ENCODE measurements at places on chromosomes 1 and 21. TPM values are rescaled to one million over a fixed set of nuclear protein-coding genes. Genes with fewer than 3 reads are reported as not detected.

The PCP4 gene
- total RNA-seq = 3.6 TPM

The AQP10 gene
- 0.83 TPM for total RNA-seq

The LCE2C gene
- not detected for total RNA-seq

The LCE1D gene
- not detected for total RNA-seq

The RGL1 gene
- total RNA-seq = 12.6 TPM

The CHIA gene
- total RNA-seq = not detected

The CLCA4 gene
- not detected for total RNA-seq

The CLIC6 gene
- 4.7 TPM for total RNA-seq

The PROX1 gene
- total RNA-seq = 132 TPM

The MSH4 gene
- 0.14 TPM for total RNA-seq

The SLC22A15 gene
- 9.3 TPM for total RNA-seq

The MPZ gene
- 1.0 TPM for total RNA-seq

The SSR2 gene
- total RNA-seq = 76.1 TPM

The MLLT11 gene
- 33.9 TPM for total RNA-seq

The FTCD gene
- 0.38 TPM for total RNA-seq

The OR10J1 gene
- total RNA-seq = not detected

The RIIAD1 gene
- 3.7 TPM for total RNA-seq

The SPATA1 gene
- total RNA-seq = 2.9 TPM

The COL8A2 gene
- 1.5 TPM for total RNA-seq

The FAM78B gene
- 2.4 TPM for total RNA-seq

The PSRC1 gene
- total RNA-seq = 0.55 TPM

The TRIM67 gene
- 0.05 TPM for total RNA-seq

The SMCP gene
- not detected for total RNA-seq

The TMPRSS2 gene
- not detected for total RNA-seq

The BRDT gene
- not detected for total RNA-seq

The OPRD1 gene
- not detected for total RNA-seq

The LAMC2 gene
- total RNA-seq = 2.7 TPM

The SZT2 gene
- total RNA-seq = 22.2 TPM

The TNFRSF4 gene
- 5.2 TPM for total RNA-seq

The KIF17 gene
- 2.7 TPM for total RNA-seq

The PLA2G2D gene
- total RNA-seq = not detected

The SLC44A5 gene
- total RNA-seq = 2.6 TPM

The PRKAA2 gene
- total RNA-seq = 145 TPM

The CA14 gene
- total RNA-seq = 5.3 TPM

The PAQR6 gene
- 0.75 TPM for total RNA-seq

The HENMT1 gene
- total RNA-seq = 0.36 TPM

The AZIN2 gene
- total RNA-seq = 1.8 TPM

The CBS gene
- total RNA-seq = 17.9 TPM

The PHGDH gene
- total RNA-seq = 4.6 TPM

The SGIP1 gene
- 19.6 TPM for total RNA-seq

The HTR6 gene
- total RNA-seq = not detected

The ARHGEF19 gene
- total RNA-seq = 1.9 TPM

The TOR3A gene
- 8.7 TPM for total RNA-seq
